ENCODE measurements at places on chromosomes 2 and 18.
A peak's percentile ranks its signal among the peaks of the same experiment; 100 is the strongest.

DNA sequence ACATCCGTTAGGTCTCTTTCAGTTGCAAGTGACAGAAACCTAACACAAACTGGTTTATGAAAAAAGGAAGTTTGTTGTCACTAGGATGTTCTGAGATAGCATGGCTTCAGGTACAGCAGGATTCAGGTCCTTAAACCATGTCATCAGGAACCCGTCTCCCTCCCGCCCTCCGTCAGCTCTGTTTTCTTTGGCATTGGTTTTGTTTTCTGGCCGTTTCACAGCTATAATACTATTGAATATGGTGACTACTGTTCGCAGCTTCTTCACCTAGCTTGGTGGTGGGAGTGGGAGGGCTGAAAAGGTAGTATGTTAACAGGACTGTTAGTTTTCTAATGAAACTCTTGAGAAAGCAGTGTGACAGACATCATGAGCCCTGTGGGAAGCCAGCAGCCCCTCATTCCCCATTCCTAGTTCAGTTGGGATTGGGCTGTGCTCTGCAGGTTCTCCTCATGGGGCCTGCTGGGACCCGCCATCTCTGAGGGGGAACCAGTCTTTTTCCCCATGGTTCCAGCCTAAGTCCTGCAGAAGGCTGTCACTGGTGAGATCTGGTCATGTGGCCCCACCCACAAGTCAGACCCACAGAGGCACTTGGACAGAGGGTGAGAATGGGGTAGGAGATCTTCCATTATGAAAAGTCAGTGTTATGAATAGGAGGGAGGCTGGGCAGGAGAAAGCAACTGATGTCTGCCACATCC lies 12.1 kb downstream of the PTMA start:
- DNase-seq = no peak

DNA sequence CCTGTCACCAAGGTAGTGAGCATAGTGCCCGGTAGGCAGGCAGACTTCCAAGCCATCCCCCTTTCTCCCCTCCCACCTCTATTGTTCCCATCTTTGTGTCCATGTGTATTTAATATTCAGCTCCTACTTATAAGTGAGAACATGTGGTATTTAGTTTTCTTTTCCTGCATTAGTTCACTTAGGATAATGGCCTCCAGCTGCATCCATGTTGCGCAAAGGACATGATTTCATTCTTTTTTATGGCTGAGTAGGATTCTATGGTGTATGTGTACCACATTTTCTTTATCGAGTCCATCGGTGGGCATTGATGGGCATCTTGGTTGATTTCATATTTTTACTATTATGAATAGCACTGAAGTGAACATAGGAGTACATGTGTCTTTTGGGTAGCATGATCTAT lies 35.3 kb downstream of the MMADHC start:
- DNase-seq = no peak

- no peak for DNase-seq
These were observed 9.2 kb downstream of the DUSP11 start for GRCh38 chr2:73770725-73771124.

DNA sequence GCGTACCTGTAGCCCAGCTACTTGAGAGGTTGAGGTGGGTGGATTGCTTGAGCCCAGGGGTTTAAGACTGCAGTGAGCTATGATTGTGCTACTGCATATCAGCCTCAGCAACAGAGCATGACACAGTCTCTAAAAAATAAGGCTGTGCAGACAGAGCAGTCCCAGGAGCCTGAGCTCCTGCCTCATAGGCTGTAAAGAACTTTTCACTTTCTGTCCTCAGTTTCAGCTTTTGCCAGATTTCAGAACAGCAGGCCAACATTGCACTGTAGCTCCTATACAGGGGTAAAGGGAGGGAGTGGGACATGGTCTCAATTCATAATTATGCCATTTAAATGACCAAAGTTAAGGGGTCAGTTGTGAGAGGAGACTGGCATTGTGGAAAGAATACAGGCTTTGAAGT lies 150.6 kb downstream of the GALNT1 start:
- no peak for DNase-seq

DNA sequence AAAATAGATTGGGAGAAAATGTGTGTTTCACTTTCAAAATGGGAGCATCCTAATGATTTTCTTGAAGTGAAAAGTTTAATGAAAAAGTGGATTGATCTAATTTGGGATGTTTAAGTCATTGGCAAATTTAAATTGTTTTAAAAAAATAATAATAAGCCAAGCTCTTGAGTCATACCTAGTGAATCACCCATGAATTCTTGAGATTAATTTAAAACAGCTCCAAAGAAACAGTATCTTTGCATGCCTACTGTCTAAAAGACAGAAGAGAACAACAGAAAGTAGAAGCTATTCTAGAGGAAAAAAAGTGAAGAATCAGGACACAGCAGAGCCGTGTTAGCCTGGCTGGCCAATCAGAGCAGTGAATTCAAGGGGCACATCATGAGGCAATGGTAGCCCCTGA lies 7.7 kb downstream of the ACVR1C start:
- no peak for DNase-seq

- no peak for DNase-seq
These were observed 31.1 kb downstream of the GBX2 start for GRCh38 chr2:236137066-236137465.

- no peak for DNase-seq
These were observed 27.9 kb upstream of the AGFG1 start for GRCh38 chr2:227443889-227444568.

- DNase-seq = peak; percentile 44
These were observed 38.5 kb downstream of the KCTD18 start for GRCh38 chr2:200471324-200471848.
